ENCODE measurements at places on chromosomes 6 and 20.

- DNase-seq = no peak
These were observed 33.7 kb upstream of the MYLIP start for GRCh38 chr6:16095180-16095579.

- DNase-seq = no peak
These were observed 101.0 kb downstream of the LCA5 start for GRCh38 chr6:79436241-79436640.

GRCh38 chr20:9342651-9343050 is 171.7 kb upstream of the LAMP5 start:
- DNase-seq = no peak

- DNase-seq = no peak
These were observed 112.6 kb downstream of the CDC5L start for GRCh38 chr6:44500074-44500473.
